ENCODE measurements at places on chromosomes 6 and 20.

DNA sequence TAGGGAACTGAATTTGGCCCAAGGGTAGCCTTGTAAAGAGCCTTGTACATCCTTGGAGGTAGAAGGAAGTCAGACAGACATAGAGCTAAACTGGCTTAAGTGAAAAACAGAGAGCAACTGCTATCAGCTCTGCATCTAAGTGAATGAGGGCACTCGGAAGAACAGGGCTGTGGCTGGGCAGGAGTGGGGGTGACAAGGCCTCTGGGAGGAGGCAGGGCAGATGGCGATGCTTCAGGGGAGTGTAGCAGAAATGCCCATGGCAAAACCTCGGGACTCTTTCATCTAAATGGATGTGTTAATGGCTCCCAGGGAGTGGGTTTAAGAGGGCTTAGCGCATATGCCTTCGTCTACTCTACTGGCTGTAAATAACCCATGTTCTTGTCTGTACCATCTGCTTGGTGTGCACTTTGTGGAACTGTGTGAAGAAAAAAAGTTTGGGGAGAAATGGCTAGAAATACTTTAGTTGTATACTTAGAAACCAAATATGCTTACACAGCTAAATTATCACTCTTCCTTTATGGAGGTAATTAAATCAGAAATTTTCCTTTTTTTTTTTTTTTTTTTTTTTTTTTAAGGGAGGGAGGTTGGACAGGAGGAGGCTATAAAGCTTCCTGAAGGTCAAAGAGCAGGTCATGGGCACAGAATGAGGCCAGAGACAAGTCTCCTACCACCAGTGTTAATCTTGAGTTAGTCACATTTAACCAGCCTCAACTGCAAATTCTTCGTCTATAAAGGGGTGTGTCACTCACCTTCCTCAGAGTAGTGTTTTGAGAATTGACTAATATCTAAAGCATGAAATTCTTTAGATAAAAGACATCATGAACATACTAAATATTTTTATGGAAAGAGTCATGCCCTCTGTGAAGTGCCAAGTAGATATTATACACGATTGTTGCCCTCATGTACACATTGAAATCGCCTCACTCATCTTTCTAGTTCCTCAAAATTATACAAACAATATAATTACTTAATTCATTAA lies 60.9 kb downstream of the FYN start:
- no peak for DNase-seq

- no peak for DNase-seq
These were observed 565.0 kb upstream of the ADGRB3 start for GRCh38 chr6:68069921-68070710.

DNA sequence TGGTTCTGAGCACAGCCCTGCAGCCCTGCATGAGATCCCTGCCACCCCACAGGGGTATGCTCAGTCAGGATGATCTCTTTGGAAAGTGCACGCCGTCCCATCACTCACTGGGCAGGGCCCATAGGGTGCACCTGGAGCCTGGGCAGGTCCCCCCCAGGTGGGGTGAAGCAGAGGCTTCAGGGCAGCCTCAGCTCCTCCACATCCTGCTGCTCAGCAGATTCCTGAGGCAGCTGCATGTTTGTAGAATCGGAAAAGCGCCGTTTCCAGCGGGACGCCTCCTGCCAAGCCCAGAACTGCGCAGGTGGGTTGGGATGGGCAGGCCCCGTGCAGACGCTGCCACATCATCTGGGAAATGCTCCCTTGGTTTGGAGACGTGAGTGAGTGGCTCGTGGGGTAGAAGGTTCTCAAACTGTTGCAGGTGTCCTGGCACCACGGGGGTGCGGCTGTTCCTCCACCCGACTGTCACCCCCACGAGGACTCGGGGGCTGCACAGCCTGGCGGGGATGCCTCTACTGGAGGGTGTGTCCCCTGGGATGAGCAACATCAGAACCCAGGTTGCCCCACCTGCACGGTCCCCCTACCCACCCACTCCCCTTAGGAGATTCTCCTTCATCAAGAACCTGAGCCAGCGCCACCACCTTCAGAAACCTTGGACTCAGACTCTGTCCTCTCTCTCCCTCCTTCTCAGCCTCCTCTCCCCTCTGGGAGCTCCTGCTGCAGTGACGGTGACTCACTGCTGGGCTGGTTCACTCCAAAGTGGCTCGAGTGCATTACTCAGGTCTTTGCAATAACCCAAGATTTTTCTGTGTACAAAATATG lies 334.1 kb downstream of the TAF4 start:
- no peak for DNase-seq

GRCh38 chr20:19886661-19887288 lies 128.7 kb downstream of the RIN2 start:
- DNase-seq = no peak

- DNase-seq = peak; percentile 46
These were observed 216.2 kb downstream of the CD83 start for GRCh38 chr6:14333556-14334305.

DNA sequence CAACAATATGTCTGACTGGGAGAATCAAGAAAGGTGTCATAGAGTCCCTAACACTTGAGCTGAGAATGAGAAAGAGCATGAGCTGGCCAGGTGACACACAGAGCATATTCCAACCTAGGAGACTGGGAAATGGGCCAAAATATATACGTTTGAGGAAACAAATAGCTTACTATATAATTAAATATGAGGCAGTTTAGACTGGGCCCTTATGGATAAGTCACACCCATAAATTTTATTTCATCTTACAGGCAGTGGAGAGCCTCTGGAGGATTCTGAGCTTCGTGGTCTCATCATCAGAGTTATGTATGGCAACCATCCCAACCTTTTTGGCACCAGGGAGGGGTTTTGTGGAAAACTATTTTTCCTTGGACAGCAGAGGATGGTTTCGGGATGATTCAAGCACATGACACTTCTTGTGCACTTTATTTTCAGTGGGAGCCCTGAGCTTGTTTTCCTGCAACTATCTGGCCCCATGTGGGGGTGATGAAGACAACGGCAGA lies 12.9 kb upstream of the NQO2 start:
- DNase-seq = peak; percentile 83

DNA sequence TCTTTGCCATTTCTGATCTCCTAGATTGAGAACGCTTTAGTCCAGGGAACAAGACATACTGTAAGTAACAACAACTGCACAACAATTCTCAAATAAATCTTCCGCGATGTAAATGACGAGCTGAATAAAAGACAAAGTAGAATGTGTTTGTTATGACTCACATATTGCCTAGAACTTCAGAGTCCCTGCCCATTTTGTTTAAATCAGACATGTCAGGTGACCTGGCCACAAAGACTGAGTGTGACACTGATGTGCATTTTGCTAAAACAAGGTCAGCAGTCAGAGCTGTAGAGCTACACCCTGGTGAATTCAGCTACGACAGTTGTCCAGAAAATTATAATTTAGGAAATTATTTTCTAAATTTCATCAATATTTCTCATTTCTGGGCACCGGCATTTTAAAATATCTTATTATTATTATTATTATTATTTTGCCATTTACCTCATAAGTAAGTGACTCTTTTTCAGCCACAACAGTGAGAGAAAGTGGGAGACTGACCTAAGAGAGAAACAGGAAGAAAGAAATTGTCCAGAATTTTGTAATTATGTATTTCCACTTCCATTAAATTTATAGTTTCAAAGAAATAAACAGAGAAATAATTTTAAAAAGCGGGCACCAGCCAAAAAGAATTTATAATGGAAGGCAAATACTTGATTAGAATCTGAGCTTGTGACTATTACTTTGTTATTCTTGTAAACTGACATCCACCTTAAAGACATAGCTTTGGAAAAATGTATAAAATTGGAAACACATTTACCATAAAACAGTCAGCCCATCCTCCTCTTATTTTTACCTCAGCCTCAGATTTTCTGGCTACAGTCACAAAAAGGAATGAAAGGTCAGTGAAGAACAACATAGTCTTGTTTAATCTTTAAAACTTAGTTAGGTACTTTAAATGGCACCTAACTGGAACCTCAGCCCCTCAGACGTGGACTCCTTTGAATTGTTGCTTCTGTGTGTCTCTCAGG lies 157.0 kb upstream of the CITED2 start:
- DNase-seq = no peak

DNA sequence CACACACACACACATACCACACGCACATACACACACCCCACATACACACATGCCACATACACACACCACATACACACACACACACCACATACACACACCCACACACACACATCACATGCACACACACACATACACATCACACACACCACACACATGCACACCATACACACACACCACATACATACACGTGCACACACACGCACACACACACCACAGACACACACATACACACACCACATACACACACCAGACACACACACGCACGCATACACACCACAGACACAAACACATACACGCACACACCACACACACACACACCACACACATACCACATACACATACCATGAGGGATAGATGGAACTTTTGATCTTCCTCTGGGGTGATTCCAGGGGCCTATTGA lies 90.2 kb downstream of the DLGAP4 start:
- DNase-seq = no peak

DNA sequence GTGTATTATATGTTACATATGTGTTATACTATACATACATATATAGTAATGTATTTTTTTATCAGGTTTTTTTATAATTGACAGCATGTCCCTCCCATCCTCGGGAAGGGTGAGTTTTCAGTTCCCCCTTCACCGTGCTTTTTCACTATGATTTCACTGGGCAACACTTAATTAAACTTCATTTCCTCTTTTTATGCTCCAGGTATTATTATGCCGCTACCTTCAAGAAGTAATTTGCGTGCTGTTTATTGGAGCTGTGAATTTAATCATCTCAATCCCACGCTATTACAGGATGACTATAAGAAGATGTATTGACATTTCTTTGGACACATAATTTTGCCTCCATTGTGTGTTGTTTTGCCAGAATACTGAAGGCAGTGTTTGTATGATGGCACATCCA lies 228.6 kb downstream of the SAMD5 start:
- no peak for DNase-seq

DNA sequence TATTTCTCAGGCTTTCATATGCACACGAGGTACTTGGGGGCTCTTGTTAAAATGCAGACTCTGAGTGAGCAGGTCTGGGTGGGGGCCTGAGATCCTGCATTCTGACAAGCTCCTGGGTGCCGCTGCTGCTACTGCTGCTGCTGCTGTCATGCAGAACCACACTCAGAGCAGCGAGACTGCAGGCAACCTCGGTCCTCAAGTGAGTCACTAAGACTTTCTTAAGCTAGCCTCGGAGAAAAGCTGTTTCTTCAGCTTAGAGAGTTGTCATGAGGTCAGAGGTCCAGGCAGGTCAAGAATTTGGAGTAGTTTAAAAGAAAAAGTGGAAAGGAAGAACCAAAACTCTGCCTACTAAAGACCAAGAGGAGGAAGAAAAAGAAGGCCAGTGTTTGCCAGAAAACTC lies 92.9 kb downstream of the SPTLC3 start:
- DNase-seq = no peak

DNA sequence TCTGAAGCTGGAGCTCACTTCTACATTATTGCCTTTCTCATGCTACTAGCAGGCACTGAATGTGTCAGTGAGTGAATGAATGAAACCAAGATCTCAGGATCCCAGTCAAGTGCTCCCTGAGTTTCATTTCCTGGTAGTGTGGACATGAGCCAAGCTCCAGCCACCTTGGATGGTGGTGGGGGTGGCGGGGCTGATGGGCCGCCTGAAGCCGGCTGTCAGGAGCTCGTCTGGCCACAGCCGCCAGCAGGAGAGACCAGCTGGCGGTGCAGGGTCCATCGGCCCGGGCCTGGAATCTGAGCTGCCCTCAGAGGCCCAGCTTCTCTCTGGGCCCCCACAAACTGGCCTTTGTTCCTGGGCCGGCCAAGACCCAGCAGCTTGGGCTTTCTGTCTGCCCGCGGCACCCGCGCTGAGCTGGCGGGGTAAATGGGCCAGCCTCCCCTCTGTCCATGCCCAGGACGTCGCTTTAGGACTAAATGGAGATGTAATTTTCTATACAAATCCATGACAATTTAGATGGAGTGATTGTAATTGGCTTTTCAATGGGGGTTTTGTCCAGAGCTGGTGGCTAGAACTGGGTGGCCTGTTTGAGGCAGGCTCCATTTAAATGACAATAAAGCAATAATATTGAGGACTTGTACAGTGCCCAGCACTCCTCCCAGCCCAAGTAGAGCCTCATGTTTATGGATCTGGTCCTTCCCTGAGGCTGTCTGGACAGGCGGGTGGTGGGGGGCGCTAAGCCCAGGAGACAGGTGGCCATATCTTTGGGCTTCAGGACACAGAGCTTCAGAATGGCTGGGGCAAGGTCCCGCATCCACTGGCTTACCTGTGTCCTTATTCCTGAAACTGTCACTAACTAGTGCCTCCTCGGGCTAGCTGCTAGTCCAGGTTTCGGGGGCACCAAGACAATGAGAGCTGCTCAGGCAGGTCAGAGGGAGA lies 43.5 kb downstream of the NOL4L start:
- no peak for DNase-seq

GRCh38 chr6:38631186-38631783 lies 8.4 kb downstream of the BTBD9 start:
- no peak for DNase-seq

GRCh38 chr6:20952699-20953474 lies 418.6 kb downstream of the CDKAL1 start:
- DNase-seq = peak; percentile 28

DNA sequence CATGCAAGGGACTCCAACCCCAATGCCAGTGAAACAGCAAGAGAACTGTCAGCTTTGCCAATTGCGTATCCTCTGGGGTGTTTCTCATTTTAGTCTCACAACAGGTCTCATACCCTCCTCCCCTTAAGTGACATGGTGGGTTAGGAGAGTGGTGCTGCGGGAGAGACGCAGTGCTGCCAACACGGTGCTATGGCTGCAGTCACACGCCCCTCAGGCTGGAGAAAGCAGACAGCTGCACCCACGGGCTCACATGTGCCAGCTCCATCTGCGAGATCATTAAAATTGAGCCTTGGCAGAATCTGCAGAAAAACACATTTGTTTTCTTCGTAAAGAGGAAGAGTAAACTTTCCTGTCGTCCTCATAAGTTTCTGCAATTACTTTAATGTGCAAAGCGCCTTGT lies 114.7 kb downstream of the ANKRD60 start:
- DNase-seq = no peak
